ENCODE measurements at places on chromosomes 2 and 18.
A peak's percentile ranks its signal among the peaks of the same experiment; 100 is the strongest.

DNA sequence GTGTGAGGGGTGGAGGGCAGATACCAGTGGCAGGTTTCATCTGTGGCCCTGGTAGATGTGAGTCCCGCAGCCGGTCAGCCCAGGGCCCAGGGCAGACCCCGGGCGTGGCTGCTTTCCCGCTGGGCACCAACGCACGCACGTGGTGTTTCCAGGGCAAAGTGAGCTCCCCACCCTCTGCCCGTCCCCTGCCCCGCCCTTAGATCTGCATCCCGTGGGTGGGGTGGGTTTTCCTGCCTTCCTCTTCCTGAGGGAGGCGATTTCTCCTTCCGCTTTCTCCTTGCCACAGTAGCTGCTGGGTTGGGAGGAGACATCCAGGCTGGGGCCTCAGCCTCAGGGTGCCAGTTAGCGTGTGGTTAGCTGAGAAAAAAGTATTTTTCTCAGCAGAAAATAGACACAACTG lies 49.6 kb downstream of the ODC1 start:
- DNase-seq: no peak

DNA sequence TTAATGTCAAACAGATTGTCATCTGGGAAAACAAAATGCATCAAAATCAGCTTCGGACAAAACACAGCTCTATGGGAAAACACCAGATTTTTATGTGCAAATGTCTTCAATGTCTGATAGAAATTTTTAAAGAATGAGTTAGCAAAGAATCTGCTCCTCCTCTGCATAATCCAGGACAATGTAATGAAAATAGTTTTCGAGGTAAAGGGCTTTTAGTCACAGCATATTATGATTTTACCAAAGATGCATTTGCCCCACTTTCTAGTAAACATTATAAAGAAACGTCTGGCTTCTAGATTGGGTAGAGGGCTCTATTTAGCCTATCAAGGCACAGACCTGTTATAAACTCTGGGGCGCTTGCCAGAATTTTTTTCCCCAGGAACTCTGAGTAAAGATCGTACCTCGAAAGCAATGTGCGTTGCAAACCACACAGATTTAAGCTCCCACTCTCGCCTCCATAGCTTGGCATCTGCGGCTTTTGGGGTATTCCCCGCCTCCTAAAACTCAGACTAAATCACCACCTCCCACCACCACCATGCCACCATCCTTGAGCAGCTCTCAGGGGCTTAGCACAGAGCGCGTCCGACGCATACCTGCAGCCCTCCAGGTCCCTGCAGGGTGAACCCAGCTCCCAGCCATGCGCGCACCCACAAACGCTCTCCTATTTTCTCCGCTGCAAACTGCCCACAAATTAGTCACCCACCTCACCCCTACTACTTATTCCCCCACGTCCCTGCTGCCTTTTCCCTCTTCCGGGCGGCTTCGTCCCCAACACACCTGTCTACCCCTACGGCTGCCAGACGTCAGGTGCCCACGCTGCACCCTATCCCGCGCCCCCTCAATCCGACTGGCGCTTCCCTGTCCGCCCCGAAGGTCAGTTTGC lies 829 bp downstream of the ACVR1C start:
- DNase-seq: peak; percentile 38

- no peak for DNase-seq
Measured at GRCh38 chr2:134284119-134284670, 30.3 kb downstream of the MGAT5 start.

DNA sequence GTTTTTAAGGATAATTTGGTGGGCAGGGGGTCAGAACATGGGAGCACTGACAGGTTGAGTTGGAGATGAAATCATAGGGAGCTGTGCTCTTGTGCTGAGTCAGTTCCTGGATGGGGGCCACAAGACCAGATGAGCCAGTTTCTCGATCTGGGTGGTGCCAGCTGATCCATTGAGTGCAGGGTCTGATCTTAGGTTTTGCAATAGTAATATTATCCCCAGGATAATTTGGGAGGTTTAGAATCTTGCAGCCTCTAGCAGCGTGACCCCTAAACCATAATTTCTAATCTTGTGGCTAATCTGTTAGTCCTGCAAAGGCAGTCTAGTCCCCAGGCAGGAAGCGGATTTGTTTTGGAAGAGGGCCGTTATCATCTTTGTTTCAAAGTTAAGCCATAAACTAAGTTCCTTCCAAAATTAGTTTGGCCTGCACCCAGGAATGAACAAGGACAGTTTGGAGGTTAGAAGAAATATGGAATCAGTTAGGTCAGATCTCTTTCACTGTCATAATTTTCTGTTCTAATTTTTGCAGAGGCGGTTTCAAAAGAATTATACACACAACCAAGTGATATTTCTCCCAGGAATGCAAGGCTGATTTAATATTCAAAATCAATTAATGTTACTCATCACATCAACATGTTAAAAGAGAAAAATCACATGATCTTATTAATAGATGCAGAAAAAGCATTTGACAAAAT lies 23.0 kb downstream of the DBI start:
- no peak for DNase-seq
